ENCODE measurements at places on chromosomes 2 and 18. TPM values are rescaled to one million over a fixed set of nuclear protein-coding genes. Genes with fewer than 3 reads are reported as not detected.

DNA sequence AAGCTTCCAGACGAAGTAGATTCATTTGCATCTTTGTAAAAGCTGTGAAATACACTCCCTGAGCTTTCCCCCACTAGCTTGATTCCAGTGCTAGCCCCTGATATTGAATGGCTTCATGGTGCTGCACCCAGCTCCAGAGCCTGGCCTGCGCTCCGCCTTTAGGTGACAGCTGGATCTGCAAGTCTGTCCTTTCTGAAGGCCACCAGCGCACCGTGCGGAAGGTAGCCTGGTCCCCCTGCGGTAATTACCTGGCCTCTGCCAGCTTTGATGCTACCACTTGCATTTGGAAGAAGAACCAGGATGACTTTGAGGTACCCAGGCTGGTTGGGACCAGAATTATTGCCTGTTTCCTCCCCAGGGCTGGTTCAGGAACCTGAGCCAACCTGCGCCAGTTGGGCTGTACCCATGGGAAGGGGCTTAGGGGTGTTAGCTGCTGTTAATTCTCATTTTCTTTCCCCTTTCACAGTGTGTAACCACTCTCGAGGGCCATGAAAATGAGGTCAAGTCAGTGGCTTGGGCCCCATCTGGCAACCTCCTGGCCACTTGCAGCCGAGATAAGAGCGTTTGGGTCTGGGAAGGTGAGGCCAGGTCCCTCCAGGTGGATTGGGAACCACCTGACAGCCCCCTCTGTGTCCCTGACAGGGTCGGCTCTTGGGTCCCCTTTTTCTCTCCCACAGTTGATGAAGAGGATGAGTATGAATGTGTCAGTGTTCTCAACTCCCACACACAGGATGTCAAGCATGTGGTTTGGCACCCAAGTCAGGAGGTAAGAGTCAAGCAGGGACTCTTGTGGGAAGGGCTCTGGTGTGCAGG, 1.3 kb downstream of the CIAO1 start:
- DNase-seq = no peak

GRCh38 chr2:234565201-234565600, 68.3 kb upstream of the ARL4C start:
- DNase-seq = no peak

DNA sequence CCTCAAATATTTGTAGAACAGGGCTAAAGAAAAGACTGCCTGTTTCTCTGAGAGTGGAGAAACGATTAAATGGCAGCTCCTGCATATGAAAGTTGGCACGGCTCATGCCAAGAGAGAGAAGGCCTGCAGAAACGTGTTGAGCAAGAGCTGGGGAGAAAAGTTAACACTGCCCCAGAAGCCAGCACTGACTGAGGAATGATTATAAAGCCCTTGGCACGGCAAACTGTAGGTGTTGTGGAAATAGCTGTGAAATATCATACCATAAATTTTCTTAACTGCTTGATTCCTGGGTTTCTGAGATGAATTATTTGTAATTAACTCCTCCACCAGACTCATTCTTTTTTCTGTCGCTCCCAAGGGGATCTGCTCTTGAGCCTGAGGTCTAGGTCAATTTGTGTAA, 4.3 kb downstream of the FRZB start:
- no peak for DNase-seq

GRCh38 chr2:12637754-12638153, 79.0 kb upstream of the TRIB2 start:
- no peak for DNase-seq

DNA sequence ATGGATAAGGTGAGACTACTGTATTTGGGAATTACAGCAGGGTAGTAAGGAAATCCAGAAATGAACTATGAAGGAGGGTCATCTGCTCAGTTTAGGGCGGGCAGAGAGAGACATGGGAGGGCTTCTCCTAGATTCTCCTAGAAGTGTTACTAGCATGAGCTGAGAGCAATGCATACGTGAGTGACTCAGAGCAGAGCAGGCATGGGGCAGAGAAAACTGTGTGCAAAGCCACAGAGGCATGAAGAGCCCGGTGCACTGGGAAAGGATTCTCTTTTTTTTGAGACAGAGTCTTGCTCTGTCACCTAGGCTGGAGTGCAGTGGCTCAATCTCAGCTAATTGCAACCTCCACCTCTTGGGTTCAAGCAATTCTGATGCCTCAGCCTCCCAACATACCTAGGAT, 116.2 kb downstream of the SOCS6 start:
- no peak for DNase-seq

GRCh38 chr2:45919711-45920111, 268.2 kb downstream of the PRKCE start:
- no peak for DNase-seq

Gene MYOM1
- total RNA-seq = 32.0 TPM

Gene ABCB11
- 0.09 TPM for total RNA-seq

Gene PDCL3
- 24.9 TPM for total RNA-seq
